Activated B cell treated with CpG ODN at 0.5 μM for 24 hours (primary cell): ENCODE measurements at places on chromosomes 5 and 9.

DNA sequence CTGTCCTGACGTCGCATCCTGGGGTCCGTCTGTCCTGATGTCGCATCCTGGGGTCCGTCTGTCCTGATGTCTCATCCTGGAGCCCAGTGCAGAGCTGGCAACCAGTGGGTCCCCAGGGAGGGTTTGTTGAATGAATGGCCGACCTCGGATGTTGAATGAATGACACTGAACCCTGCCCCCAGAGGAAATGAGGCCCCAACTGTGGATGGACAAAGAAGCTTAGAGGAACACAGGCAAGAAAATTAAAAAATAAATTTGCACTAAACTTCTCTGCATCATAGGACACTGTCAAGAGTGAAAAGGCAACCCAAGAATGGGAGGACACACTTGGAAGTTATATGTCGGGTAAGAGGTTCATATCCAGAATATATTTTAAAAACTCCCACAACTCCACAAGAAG lies 47.7 kb upstream of the NOTCH1 start:
- DNase-seq: no peak

DNA sequence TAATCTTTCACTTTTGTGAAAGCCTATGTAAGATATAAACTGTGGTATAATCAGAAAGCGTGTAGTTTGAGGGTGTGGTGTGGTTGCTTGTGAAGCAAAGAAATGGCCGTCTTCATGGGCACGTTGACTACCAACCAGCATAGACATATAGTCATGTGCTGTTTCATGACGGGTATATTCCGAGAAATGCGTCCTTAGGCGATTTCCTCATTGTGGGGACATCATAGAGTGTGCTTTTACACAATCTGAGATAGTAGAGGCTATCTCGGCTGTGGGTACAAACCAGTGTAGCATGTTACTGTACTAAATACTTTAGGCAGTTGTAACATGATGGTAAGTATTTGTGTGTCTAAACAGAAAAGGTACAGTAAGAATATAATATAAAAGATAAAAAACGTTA lies 79.7 kb upstream of the LRRC70 start:
- no peak for DNase-seq

GRCh38 chr5:113029614-113030013 lies 53.0 kb downstream of the DCP2 start:
- no peak for DNase-seq

GRCh38 chr5:161775891-161776290 lies 72.0 kb upstream of the GABRA1 start:
- no peak for DNase-seq
